ENCODE measurements at places on chromosomes 1 and 21. TPM values are rescaled to one million over a fixed set of nuclear protein-coding genes. Genes with fewer than 3 reads are reported as not detected.

GLIS1 gene
- not detected for total RNA-seq

STUM gene
- total RNA-seq = not detected

SPATA45 gene
- total RNA-seq = not detected

LCE2C gene
- not detected for total RNA-seq

GOLPH3L gene
- 2.4 TPM for total RNA-seq

PRR9 gene
- total RNA-seq = not detected

MXRA8 gene
- 2.9 TPM for total RNA-seq

LCE1A gene
- total RNA-seq = not detected

SLC45A1 gene
- total RNA-seq = 0.98 TPM

CD1B gene
- not detected for total RNA-seq

IGSF5 gene
- total RNA-seq = not detected

SPRR3 gene
- total RNA-seq = not detected

CELA2A gene
- total RNA-seq = not detected

RGS2 gene
- total RNA-seq = 155 TPM

KCNK1 gene
- not detected for total RNA-seq

DNA sequence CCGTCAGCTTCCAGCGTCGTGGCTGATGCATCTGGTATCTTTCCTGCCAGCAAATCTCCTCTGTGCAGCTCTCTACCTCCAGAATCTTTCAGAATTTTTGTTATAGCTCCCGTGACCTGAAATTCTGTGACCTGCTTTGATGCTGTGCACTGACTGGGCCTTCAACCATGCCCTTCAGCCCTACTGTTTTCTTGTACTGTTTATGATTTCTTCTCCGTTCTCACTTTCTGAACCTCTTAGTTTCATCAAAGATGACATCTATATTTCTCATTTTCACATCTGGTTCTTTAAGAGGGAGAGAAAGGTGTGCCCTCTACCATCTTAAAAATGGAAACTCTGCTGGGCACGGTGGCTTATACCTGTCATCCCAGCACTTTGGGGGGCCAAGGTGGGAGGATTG is 5.7 kb downstream of the PRDM15 start:
- DNase-seq = no peak

GRCh38 chr1:74731399-74732052 is 1.3 kb downstream of the CRYZ start:
- DNase-seq = no peak

DNA sequence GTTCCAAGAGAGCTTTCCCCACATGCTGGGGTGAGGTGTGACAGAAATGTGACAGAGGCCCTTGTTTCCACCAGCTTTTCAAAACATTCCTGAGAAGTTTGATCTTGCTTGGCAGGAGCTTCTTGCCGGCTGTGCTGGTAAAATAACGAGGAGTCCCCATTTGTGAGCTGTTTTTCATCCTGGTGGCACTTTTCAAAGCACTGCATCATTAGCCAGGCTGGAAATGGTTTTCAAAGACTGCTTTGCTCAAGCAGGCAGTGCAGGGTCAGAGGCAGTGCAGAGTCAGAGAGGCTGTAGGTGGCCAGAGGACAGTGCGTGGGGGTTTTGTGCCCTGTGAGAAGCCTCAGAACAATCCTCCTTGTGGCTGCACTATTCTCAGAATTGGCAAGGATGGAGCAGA is 75.8 kb upstream of the KCNA3 start:
- no peak for DNase-seq

DNA sequence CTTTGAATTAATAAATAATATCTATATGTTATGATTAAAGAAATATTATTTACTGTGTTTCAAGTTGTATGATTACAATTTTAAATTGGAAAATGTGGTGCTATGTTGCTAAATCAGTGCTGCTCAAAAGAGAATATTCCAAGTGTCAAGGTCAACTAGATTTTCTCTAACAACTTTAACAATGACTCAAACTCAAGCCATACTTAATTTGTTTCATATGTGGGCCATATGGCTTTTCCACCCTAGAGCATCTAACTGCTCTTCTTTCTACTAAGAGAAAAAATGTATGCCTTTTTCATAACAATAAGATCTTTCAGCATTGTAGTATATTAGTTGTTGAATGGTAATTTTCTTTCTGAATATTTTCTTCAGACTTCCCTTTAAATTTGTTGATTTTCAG is 8.3 kb upstream of the SYT14 start:
- DNase-seq = no peak

DNA sequence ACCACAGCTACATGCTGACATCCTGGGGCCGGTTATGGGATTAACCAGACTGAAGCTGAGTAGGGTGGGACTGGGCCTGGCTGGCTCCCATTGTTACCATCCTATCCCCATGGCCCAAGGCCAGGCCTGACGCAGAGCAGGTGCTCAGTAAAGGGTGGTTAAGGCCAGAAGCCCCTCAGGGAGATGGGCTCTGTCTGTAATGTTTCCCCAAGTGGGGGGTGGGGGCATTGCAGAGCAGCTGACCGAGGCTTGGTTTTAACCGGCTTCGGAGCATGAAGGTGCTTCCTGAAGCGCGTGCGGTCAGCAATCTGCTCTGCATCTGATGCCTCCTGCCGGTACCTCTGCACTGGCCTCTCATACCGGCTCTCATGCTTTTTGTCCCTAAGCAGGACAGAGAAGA is 83.4 kb upstream of the ACTL8 start:
- no peak for DNase-seq

GRCh38 chr21:15809065-15809464 is 79.3 kb downstream of the USP25 start:
- DNase-seq = no peak

- no peak for DNase-seq
These were observed 6.2 kb upstream of the ZNF281 start for GRCh38 chr1:200415789-200416593.

DNA sequence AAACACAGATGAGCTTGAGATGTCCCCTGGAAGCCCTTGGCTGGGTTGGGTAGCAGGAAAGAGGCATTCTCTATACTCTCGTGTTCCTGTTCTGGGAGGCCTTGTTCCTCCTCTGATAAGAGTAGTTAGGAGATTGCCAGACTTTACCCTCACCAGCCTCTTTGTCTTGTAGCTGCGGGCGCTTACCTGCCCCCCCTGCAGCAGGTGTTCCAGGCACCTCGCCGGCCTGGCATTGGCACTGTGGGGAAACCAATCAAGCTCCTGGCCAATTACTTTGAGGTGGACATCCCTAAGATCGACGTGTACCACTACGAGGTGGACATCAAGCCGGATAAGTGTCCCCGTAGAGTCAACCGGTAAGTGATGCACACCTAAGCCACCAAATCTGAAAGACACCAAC is 5.2 kb downstream of the AGO1 start:
- DNase-seq = no peak

DNA sequence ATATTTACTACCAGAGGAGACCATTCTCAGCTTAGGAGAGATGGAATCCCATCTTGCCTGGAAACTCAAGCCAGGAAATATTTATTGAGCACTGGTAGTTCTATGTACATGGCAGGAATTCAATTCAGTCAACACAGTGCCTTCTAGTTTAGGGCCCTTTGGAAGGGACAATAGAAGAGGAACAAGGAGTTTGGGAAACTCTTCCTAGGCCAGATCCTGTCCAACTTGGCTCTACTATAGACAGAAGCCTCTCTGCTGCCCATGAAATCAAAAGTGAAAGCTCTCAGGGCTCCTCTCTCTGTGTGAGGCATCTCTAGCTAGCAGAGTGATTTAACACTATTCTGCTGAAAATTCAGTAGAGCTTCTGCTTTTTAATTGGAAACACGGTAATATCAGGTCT is 244.6 kb upstream of the MAP1LC3C start:
- no peak for DNase-seq

GRCh38 chr21:34296878-34297277 is 66.9 kb upstream of the KCNE2 start:
- DNase-seq = no peak

- no peak for DNase-seq
These were observed at the start of gene EPHB2 for GRCh38 chr1:22710701-22711049. TSS of gene EPHB2 (plus strand) at chr1:22710839. CDS start at chr1:22710983, 144 bp downstream.

- DNase-seq = peak; percentile 49
These were observed 44.9 kb downstream of the ACOT7 start for GRCh38 chr1:6348511-6349191.

GRCh38 chr1:241485554-241485992 is 34.0 kb downstream of the FH start:
- no peak for DNase-seq

- DNase-seq = no peak
These were observed 30.9 kb downstream of the SMIM12 start for GRCh38 chr1:34828611-34829010.

GRCh38 chr1:51203874-51204245 is 32.2 kb upstream of the RNF11 start:
- no peak for DNase-seq

GRCh38 chr1:241470361-241470760 is 49.2 kb downstream of the FH start:
- DNase-seq = no peak

GRCh38 chr1:25947027-25947426 is 40.8 kb upstream of the STMN1 start:
- DNase-seq = no peak

DNA sequence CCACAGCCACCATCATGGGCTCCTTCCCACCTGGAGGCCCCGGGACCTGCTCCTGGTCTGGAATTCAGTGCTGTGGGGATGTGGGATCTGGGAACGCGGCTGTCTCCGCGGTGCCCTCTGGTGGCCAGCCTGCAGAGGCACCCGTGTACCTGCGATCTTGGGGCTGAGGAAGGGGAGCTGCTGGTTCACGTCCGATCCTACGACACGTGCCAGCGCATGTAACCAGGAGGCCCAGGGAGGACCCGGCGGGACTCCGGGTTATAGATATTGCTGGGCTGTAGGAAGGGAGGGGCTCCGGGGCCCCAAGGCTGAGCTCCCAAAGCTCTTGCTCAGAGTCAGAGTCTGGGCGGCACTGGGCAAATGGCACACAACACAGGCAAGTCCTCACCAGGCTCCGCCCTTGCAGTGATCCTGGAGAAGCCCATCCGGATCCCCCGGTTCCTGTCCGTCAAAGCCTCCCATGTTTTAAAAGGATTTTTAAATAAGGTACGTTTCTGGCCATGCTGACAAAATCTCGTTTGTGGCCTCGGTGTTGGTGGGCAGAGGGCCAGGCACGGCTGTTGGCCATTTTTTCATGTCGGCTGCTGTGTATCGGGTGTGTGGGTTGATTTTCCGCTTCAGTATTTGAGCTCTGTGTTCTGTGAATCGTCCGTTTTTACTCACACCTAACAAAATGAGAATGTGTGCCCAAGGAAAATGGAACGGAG is 20.1 kb downstream of the FAAP20 start:
- DNase-seq = no peak

DNA sequence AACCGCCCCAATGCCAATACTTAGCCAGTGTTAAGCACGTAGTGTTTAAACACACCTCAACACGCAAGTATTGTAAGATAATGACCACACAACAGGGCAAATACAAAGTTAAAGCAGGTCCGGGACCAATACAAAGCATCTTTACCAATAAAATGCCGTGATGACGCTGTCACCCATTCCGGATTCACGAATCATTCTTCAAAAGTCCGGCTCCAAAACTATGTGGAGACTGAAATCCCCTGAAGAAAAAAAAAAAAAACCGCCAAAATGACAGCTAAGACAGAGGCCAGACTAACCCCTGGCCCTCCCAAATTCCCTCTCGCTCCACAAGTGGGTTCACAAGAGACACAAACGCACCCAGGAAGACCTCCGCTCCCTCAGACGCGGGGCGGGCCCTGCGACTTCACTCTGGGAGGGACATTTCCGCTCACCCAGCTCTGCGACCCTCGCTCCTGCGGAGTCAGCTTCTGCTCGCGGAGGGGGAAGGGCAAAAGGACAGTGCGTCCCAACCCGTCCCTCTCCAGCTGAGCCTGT is 625 bp upstream of the DARS2 start:
- no peak for DNase-seq

DNA sequence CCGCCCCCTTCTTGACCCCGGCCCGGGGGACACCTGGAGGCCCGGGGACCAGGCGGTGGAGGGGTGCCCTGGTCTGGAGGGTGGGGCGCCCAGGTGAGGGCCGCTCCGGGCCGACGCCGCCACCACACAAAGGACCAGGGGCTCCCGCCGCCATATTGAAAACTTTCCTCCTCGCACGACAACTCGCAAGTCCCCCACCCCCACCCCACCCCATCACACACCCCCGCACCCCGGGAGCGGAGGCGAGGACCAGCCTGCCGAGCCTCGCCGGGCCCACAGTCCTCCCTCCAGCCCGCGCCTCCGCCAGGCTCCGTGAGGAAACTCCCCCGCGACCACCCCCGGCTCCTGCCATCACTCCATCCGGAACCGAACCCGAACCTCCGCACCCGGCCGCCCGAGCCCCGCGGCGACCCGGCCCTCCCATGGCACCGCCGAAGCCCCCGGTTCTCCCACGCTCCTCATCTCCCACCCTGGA is 733 bp downstream of the KDM5B start:
- no peak for DNase-seq

- no peak for DNase-seq
These were observed 1.0 kb downstream of the IQGAP3 start for GRCh38 chr1:156571261-156571852.

GRCh38 chr1:56924116-56924515 is 41.7 kb downstream of the C8B start:
- DNase-seq = no peak

DNA sequence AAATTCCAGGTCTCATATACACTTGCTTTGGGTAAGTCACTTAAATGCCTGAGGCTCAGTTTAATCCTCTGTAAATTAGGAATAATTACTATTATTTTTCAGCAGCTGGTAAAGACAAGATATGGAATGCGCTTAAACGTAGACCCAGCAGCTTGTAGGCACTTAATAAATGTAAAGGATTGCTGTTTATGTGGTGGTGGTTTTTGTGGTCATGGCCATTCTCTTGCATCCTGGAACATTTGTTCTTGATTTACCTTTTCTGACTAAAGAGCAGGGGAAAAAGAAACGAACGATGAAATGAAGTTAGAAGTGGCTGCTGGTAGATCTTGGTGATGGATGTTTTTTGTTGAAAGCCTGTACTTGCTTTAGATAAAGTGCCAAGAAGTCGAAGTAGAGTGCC is 195.0 kb upstream of the FOXD3 start:
- no peak for DNase-seq

- no peak for DNase-seq
These were observed 7.3 kb upstream of the APP start for GRCh38 chr21:26177746-26178426.

DNA sequence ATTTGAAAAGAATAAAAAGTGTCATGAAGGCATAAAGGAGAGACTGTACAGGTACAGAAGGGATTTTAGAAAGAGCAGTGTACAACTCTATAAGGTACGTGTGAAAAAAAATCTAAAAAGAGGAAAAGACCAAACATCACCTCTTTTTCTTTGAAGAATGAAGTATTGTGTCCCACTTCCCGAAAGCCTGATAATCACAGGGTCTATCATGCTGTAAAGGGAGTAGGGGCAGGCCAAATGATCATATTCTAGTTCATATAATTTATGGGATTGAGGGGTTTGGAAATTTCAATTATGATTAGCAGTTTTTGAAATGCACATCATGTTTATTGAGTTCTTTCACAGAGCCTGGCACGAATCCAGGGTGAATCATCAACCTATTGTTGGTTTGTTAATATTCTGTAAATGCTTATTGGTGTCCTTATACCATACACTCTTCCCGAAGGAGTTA is 910 bp upstream of the RERE start:
- DNase-seq = peak; percentile 13
